ENCODE measurements at places on chromosomes 12 and 14.

GRCh38 chr12:80313209-80313608, 130.8 kb upstream of the PTPRQ start:
- no peak for DNase-seq

- DNase-seq, result no peak
Observed at GRCh38 chr12:100674036-100674888, 100.8 kb downstream of the GAS2L3 start.

DNA sequence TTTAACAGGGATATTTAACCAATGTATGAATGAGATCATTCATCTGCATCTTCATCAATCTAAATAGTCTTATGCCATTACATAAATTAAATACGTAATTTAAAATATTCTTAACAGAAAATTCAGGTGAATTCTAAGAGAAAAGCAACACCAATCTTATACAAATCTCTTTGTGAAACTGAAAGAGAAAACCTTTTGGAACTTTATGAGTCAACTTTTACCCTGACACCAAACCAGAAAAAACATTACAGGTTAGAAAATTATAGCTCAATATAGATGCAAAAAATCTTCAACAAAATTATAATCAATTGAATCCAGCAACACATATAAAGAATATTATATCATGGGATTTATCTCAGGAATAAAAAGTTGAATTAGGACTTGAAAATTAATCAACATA, 3.4 kb downstream of the GLIPR1L1 start:
- no peak for DNase-seq

DNA sequence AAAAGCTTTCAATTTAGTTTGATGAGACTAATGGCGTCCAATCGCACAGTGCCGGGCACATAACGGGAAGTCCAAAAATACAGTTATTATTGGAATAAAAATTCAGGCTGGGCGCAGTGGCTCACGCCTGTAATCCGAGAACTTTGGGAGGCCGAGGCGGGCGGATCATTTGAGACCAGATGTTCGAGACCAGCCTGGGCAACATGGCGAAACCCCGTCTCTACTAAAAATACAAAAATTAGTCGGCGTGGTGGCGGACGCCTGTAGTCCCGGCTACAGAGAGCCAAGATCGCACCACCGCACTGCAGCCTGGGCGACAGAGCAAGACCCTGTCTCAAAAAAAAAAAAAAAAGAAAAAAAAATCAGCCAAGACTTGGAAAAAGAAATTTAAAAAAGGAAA, 1.2 kb upstream of the FKBP4 start:
- no peak for DNase-seq

GRCh38 chr12:30926243-30927221, at the start of gene TSPAN11:
TSPAN11 (plus strand) TSS chr12:30926748; CDS start chr12:30953992, 27,244 bp downstream.
- no peak for DNase-seq

DNA sequence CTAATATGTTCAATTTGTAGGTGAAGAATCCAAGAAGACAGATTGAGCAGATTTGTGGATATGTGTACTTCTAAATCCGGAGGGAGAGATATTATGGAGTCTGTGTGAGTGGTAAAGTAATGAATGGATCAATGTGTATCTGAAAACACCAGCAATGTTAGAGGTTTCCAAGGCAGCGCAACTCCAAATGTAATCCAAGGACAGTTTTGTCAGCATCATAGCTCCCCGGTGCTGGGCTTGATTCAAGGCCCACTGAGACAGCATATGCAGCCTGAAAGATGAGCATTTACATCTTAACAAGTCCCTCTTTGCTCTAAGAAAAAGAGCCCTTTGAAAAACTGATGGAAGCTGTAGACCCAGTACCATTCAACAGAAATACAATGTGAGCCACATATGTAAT, 38.3 kb upstream of the FRMD6 start:
- no peak for DNase-seq

- peak; percentile 4 for DNase-seq
Observed at GRCh38 chr12:16282978-16283377, 5.5 kb upstream of the SLC15A5 start.

DNA sequence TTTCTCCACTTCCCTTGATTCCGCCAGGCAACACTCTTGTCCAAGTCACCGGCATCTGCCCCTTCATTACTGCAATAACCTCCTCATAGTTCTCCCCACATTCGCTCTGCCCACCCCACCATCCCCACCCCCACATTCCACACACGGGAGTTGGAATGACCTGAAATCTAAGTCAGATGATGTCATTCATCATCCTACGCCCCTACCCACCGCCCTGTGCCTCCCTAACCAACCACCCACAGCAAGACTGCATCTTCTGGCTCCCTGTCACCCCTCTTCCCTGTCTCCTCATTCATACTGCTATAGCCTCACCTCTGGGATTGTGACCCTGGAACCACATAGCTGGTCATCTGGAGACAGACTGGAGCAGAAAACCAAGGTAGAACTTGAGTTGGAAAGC, 7.9 kb upstream of the PWP1 start:
- DNase-seq, result no peak

DNA sequence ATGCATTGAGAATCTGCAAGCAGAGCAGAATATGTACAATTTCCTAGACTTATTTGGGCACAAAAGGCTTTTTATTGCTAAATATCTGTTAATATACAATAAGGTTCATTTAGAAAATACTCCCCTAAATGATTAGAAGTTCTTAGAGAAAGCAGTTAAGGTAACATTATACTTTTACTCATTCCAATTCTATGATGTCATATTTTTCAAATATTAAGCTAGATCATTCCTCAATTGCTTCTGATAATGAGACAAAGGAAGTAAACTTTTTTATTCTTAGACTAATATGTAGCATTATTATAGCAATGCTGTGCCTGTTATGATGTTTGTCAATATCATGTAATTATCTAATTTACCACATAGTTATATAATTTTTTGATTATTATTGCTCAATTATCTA, 447.0 kb downstream of the SLC16A7 start:
- no peak for DNase-seq

GRCh38 chr12:129184127-129184928, 331.1 kb downstream of the GLT1D1 start:
- no peak for DNase-seq

- DNase-seq, result no peak
Observed at GRCh38 chr14:93788293-93788542, at the start of gene PRIMA1. PRIMA1 (minus strand) TSS chr14:93788485; CDS start chr14:93787718, 767 bp downstream.

GRCh38 chr12:124006846-124007713, 34.1 kb downstream of the ZNF664 start:
- DNase-seq, result no peak

- peak; percentile 52 for DNase-seq
Observed at GRCh38 chr14:21804981-21805380, 131.4 kb upstream of the OR4E1 start.

- DNase-seq, result no peak
Observed at GRCh38 chr12:2179058-2179457, 126.3 kb downstream of the CACNA1C start.

- no peak for DNase-seq
Observed at GRCh38 chr12:20507056-20507455, 138.7 kb downstream of the PDE3A start.

- DNase-seq, result no peak
Observed at GRCh38 chr12:11822081-11822834, 172.8 kb downstream of the ETV6 start.

DNA sequence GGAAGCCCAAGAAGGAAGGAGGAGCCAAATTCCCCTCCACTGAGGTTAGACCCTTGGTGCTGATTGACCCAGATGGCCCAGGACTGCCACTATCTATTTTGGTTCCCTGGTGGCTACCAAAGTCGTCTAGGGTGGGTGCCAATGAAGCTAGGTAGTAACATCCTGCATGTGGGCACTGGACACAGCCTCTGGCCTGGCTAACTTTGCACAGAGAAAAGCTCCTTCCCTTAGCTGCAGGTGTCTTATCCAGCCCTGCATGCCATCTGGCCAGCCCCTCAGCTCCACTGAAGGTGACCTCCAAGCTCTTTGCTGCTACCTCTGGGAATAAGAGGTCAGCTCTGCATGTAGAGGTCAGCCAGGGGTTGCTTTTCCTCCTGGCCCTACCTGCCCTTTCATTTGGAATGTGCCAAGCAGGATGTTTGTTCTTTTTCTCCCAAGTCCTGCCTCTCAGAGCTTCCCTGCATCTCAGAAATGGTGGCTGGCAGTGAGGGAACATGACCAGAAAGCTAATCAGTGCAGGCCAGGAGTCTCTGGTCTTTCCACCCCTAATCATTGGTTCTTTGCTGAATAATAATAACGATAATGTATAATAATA, 34.0 kb downstream of the JDP2 start:
- no peak for DNase-seq
